ENCODE measurements at places on chromosomes 11 and 22. TPM values are rescaled to one million over a fixed set of nuclear protein-coding genes. Genes with fewer than 3 reads are reported as not detected.

GRCh38 chr11:84522331-84522730, 1104.8 kb downstream of the DLG2 start:
- DNase-seq, result no peak

DNA sequence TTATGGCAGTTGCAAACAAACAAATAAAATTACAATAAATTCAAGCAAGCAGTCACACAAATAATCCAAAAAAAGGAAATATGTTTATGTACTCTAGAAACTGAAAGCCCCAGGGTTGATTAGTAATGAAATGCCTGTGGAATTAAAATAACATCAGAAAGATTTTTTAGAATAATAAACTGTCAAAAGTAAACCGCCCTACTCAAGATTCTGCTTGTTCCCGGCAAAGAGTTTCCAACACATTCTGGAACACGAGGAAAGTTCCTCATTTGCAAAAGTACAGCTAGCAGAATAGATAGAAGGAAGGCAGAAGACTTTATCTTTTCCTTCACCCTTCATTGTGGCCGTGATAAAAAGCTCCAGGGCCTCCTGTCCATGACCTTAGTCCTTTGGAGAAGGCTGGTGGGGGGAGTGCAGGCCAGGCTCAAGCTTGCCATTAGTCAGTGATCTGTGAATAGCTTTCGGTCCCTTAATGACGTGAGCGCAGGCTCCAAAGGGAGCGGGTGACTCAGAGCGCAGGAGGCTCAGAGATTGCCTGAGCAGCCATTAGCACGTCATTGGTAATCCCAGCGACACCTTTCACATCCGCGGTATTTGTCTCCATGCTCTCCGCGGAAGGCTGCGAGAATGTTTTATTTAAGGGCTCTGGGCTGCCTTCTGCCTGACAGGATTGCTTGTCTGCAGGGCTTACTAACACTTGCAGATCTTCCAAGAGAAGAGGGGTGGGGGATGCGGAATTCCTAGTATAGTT, 458.3 kb downstream of the METTL15 start:
- DNase-seq, result peak; percentile 70

DNA sequence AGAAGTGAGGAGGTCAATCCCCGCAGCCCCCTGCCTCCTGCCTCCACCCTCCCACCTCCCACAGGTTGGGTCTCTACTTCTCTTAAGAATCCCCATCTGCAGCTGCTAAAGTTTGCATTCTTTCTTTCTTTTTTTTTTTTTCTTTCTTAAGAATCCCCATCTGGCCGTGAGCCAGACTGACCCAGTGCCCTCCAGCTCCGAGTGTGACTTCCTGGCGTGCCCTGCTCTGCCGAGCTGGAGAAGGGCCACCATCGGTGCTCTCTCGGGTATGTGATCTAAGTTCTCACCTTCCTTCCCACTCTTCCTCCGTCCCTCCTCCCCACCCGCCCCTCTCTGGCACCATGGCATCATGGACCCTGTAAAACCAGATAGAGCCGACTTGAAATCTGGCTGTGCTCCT, 66.7 kb upstream of the LMO1 start:
- DNase-seq, result no peak

DNA sequence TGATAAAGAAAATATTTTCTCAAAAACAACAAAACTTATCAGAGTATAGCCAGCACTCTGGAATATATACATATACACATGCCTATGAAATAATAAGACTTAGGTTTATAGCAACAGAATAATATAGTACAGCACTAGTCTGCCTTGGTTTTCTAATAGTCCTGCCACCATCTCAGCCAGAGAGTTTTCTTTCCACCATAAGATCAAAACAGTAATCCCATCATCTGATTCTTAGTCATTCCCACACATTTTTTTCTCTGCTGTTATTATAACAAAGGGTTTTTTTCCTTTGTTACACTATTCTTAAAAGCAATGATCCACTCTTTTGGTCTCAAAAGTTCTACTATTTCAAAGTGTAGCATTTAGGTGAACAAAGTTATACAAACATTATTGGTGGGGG, 15.1 kb downstream of the MTMR2 start:
- DNase-seq, result no peak

KBTBD4 gene
- total RNA-seq, result 24.8 TPM

OR52N1 gene
- not detected for total RNA-seq

DNA sequence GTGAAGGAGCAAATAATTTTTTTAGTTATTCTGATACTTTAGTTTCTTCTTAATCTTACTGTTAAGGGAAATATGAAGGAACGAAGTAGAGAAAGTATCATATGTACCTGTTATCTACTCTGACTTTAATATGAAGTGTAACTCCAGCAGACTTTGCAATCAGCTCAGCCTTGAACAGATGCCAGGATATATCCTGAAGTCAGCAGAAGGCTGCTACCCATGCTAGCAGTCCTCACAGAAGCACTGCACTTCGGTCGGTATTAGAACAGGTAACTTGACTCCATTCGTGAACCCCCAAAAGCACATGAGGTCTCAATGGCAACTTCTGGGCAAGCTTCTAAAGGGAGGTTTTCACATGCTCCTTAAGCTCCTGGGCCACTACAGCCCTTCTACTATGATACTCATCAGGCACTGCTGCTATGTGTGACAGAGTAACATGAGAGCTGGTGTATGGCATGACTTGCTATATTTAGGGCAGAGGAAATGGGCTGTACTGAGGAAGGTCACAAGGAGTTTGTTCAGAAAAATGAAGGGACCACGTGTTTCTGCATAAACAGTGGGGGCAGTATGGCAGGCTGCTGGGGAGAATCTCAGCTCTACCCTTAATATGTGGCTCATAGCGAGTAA, 344.1 kb downstream of the SOX6 start:
- DNase-seq, result peak; percentile 67

DNA sequence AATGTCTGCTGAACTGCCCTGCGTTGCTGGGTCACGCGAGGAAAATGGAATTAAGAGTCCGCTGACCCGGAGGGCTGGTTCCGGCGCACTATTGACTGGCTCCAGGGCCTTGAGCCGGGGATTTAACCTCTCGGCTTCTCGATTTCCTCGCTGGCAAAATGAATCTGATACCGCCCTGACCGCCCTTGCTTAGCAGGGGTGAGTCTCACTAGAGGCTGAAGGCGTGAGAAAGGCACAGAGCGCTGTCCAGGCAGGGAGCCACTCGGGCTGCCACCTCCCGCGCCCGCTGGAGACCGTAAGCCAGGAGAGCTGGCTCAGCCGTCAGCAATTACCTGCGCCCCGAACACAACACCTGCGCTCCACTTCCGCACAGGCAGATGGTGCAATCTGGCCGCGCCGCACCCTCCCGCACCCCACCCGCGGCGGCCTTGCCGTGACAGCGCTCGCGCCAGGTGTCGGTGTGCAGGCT, 65.6 kb downstream of the BUD13 start:
- no peak for DNase-seq

SYCE3 gene
- not detected for total RNA-seq

DNA sequence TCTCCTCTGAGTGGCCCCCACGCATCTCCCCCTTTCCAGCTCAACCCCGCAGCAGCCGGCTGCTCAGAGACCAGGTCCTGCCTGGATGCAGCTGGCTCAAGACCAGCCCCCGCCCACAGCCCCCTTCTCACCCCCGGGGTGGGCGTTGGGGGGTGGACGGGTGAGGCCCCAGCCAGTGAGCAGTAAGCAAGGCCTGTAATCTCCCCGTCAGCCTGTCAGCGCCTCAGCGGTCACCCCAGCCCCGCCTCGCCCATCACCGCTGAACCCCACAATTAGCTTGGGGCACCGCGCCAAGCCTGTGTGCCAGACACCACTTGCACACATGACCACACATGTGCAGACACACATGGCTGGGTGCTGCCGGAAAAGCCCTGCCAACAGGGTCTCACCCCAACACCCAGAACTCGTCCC, 5.9 kb downstream of the PLXNB2 start:
- peak; percentile 59 for DNase-seq

DNA sequence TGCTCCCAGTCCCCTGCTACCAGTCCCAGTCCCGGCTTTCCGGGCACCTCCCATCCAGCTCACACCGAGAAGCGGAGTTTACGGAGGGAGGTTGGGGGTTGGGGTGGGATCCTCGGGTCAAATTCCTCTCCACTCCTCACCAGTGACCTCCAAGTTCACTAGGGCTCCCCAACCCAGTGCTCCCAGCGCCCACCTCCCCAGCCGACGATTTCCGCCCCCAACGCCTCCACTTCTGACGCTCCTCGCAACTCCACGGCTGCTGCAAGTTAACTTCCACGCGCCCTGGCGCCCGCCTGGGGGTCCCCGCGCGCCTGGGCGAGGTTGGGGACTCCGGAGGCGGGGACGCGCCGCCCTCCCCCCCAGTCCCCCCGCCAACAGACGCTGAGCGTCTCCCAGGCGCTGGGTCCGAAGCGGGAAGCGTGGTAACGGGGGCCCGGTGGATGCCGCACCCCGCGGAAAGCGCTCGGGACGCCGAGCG, 526 bp downstream of the TPST2 start:
- DNase-seq, result no peak

DNA sequence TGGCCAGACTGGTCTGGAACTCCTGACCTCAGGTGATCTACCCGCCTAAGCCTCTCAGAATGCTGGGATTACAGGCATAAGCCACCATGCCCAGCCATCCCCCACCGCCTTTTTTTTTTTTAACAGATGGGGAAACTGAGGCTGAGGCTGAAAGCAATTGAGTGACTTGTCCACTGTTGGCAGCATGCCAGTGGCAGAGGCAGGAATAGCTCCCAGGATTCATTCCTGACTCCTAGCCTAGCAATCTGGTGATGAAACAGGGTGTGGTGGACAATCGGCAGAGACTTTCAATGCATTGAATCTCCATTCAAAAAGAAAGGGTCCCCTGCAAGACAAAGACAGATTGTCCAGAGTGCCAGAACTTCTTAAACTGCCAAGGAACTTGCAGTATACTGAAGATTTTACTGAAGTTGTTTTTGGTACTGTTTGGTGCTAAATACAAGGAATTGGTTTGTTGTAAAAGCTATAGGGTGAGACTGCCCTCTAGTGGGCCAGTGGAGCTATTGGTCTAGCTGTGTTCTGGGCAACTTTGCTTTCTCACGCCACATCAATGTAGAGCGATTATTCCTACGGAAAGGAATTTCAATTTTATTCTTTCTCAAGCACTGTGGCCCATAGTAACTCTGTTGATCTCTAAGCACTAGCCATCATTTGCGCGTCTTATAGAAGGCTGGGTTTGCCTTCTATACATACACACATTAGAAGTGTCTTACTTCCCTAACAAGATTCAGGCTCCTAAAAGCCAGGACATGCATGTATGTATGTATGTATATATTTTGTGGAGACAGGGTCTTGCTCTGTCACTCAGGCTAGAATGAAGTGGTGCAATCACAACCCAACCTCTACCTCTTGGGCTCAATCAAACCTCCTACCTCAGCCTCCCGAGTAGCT, 21.0 kb downstream of the C22orf31 start:
- peak; percentile 93 for DNase-seq

DNA sequence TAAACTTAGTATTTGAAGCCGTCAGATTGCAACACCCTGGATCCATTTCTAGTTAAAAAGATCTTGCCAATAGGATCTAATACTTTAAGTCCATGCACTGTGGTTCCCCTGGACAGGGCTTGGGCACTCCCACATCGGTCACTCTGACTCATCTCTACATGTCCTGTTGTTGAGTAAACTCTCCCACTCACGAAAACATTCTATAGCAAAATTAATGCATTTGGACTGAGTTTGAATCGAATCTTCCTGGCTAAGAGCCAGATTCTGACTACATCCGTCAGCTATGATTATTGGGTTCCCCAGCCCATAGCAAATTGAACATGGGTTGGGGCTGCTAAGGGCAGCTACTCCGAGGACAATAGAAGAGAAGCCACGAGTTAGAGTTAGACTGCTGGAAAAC, 182.1 kb upstream of the SORL1-AS1 start:
- no peak for DNase-seq

DNA sequence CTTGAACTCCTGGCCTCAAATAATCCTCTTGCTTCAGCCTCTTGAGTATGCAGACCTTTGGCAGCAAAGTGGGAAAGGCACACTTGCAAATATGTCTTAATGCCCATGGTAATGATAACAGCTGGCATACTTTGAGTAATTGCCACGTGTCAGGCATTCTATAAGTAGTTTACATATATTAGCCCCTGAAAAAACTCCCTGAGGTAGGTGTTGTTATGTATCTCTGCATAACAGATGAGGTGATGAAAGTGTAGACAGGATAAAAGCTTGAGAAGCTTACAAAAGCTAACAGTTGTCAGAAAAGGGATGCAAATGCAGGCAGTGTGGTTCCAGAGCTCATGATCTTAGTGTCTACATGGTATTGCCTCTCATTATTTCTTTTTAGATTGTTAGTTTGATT, 291.1 kb upstream of the C11orf87 start:
- peak; percentile 7 for DNase-seq

SCUBE1 gene
- total RNA-seq, result 0.41 TPM

- DNase-seq, result no peak
Observed at GRCh38 chr11:84289381-84289906, 1003.3 kb upstream of the CCDC90B start.

DNA sequence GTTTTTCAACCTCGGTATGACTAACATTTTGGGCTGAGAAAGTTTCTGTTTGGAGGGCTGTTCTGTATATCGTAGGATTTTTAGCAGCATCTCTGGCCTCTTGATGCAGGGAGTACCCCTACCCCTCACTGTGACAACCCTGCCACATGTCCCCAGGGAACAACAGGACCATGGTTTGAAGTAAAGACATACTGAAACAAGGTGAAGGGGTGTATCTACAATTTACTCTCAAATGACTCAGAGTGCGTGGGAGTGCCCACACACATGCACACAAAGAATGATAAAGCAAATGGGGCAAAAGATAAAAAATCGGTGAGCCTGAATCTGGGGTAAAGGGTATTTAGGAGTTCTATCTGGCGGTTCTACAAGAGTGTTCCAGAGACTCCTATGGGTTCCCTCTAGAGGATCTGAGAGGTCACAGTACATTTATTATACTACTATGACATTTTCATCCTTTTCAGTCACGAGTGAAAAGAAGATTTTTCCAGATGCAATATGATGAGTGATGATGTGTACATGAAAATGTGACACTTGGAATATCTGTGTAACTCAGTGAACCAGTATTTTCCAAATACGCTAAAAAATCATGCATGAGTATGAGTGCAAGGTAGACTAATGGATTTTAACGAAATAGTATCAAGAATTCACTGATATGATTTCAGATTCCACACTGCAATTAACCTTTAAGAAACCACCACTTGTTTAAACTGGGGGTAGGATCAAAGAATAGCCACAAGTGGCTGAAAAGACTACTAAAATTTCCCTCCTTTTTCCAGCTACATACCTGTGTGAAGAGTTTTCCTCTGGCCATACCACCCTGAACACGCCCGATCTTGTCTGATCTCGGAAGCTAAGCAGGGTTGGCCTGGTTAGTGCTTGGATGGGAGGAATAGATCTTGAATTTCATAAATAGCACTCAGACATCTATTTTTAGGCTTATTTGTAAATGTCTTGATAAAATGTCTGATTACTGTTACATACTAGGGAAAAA, 56.3 kb upstream of the YPEL1 start:
- DNase-seq, result no peak

- peak; percentile 58 for DNase-seq
Observed at GRCh38 chr11:47466701-47467250, 17.8 kb upstream of the RAPSN start.
